ENCODE measurements at places on chromosomes 11 and 22. TPM values are rescaled to one million over a fixed set of nuclear protein-coding genes. Genes with fewer than 3 reads are reported as not detected.

GRCh38 chr11:69131121-69131566, 24.6 kb upstream of the SMIM38 start:
- H3K4me3 ChIP-seq, result no peak overlapping the region
- H3K4me1 ChIP-seq, result peaks cover 28% of the 10 kb centered on the region
- peak overlapping the region; percentile 72 for H3K27ac ChIP-seq
- H3K36me3 ChIP-seq, result no peaks in the 10 kb centered on the region
- H3K27me3 ChIP-seq, result no peaks in the 10 kb centered on the region

- peaks cover 22% of the 10 kb centered on the region for H3K4me1 ChIP-seq
- H3K27ac ChIP-seq, result peak overlapping the region; percentile 96
- H3K36me3 ChIP-seq, result no peaks in the 10 kb centered on the region
- no peaks in the 10 kb centered on the region for H3K27me3 ChIP-seq
- H3K4me3 ChIP-seq, result peak overlapping the region; percentile 98
These were observed 1.8 kb downstream of the AHNAK start for GRCh38 chr11:62544581-62545436.

DNA sequence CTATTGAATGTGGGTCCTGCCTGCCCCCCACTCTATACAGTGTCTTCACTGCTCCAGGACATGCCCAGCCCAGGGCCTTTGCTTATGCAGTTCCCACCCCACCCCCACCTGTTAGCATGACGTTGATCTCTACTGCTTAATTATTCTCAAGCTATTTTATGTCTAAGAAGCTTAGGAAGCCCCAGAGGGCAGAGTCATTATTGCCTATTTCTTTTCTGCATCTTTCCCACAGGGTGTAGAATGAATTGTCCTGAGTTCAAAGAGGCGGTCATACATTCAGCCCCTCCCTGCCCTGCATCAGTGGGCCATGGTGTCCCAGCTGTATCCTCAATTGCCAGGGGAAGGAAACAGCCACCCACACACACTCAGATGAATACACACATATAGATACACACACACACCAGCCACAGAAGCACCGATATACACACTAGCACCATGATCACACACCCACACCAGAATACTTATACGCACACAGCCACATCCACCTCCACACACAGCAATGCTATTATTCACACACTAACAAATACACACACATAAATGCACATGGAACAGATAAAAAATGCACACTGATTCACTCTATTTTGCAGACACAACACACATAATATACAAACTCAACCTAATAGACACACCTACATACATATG, 1.5 kb downstream of the PDE2A start:
- H3K4me3 ChIP-seq, result no peak overlapping the region
- no peak overlapping the region for H3K27ac ChIP-seq

DNA sequence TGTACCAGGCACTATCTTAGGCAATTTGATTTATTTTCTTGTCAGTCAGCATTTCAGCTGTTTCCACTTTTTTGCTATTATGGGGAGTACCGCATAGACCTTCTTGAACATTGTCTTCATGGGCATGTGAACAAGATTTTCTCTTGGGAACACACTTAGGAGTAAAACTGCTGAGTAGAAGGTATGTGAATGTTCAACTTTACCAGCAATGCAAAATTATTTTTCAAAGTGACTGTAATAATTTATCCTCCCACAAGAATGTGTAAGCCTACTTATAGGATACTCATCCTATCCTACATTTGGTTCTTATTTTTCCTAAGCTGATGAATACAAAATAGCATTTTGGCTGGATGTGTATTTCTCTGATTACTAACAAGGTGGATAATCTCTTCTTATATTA, 132.0 kb upstream of the NAV2 start:
- no peaks in the 10 kb centered on the region for H3K27me3 ChIP-seq
- DNase-seq, result no peak
- no peaks in the 10 kb centered on the region for H3K36me3 ChIP-seq
- no peak overlapping the region for H3K4me3 ChIP-seq

- no peaks in the 10 kb centered on the region for H3K4me1 ChIP-seq
- H3K27me3 ChIP-seq, result no peaks in the 10 kb centered on the region
- H3K27ac ChIP-seq, result no peak overlapping the region
- no peak overlapping the region for H3K4me3 ChIP-seq
- no peak for DNase-seq
These were observed 3.4 kb upstream of the LDHC start for GRCh38 chr11:18408558-18409291.

DNA sequence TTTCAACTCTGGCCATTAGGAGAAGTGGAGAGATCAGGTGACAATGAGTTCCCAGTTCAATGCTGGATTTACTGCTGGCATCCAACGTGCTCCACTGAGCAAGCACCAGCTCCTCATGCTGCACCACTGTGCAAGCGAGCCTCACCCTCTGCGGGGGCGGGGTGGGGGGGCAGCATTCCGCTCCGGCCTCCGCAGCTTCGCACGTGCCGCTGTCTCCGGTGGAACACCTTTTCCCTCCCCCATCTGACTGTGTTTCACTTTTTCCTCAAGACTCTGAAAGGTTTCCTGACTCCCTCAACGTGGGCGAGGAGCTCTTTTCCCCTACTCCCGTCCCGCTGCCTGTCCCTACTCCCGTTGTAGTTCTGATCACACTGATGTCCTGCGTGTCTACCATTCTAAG, 835 bp upstream of the RHOD start:
- no peaks in the 10 kb centered on the region for H3K36me3 ChIP-seq
- no peak for DNase-seq
- peaks cover 11% of the 10 kb centered on the region for H3K4me1 ChIP-seq
- H3K4me3 ChIP-seq, result peak overlapping the region; percentile 75

DNA sequence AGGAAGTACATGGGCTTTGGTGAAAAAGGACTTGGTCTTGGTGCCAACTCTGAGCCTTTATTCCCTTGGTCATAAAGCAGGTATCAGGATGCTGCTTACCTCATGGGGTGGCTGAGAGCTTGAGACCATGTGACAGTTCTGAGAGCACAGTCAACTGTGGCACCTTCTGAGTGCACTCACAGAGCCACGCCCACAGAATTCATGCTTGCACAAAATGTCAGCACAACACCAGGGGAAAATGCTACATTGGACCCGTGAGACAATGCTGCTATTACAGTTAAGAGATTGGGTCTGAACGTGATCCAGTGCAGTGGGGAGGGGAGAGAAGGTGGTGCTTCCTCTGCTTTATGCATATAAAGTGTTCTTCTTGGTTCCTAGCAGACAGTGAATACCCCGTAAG, 79.5 kb upstream of the SPON1 start:
- H3K4me1 ChIP-seq, result no peaks in the 10 kb centered on the region
- no peak overlapping the region for H3K4me3 ChIP-seq
- H3K27ac ChIP-seq, result no peak overlapping the region
- H3K27me3 ChIP-seq, result no peaks in the 10 kb centered on the region
- DNase-seq, result no peak

GRCh38 chr11:117663414-117663813, 133.6 kb downstream of the DSCAML1 start:
- no peak overlapping the region for H3K4me3 ChIP-seq
- no peak for DNase-seq
- H3K27me3 ChIP-seq, result no peaks in the 10 kb centered on the region
- no peaks in the 10 kb centered on the region for H3K36me3 ChIP-seq
- H3K27ac ChIP-seq, result no peak overlapping the region

- H3K36me3 ChIP-seq, result no peaks in the 10 kb centered on the region
- H3K4me1 ChIP-seq, result no peaks in the 10 kb centered on the region
- no peak overlapping the region for H3K4me3 ChIP-seq
- H3K27me3 ChIP-seq, result no peaks in the 10 kb centered on the region
These were observed 64.2 kb upstream of the KCNQ1OT1 start for GRCh38 chr11:2763984-2764383.

DNA sequence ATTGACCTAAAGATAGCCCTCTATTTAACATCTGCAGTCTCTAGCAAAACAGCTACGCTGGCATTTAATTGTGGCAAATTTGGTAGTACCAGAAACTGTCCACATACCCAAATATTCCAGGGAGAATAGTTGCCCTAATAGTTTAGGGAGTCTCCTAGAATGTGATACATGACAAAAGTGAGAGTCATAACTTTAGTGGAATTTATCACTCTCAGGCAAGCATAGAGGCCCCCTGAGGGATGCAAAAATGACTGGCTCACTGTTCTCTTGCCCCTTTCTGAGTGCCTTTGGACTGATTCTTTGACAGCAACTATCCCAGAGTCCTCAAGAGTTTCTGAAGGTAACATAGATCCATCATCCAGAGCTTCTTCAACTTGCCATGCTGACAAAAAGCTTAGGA, 2.3 kb upstream of the OR51B4 start:
- H3K27ac ChIP-seq, result no peak overlapping the region
- H3K4me3 ChIP-seq, result no peak overlapping the region
- no peaks in the 10 kb centered on the region for H3K27me3 ChIP-seq
- H3K36me3 ChIP-seq, result no peaks in the 10 kb centered on the region
- H3K4me1 ChIP-seq, result no peaks in the 10 kb centered on the region
- no peak for DNase-seq

GRCh38 chr22:50529897-50530579, at the start of gene TYMP:
Gene TYMP, minus strand, starts transcription at chr22:50530012. Its CDS starts 303 bp downstream, at chr22:50529709.
- peak within 1 kb of the TSS; percentile 78 for H3K4me3 ChIP-seq
- H3K27ac ChIP-seq, result peak within 1 kb of the TSS; percentile 80
- peaks cover 11% of the 10 kb centered on the region for H3K27me3 ChIP-seq
- H3K4me1 ChIP-seq, result peaks cover 31% of the 10 kb centered on the region
- DNase-seq, result no peak

DNA sequence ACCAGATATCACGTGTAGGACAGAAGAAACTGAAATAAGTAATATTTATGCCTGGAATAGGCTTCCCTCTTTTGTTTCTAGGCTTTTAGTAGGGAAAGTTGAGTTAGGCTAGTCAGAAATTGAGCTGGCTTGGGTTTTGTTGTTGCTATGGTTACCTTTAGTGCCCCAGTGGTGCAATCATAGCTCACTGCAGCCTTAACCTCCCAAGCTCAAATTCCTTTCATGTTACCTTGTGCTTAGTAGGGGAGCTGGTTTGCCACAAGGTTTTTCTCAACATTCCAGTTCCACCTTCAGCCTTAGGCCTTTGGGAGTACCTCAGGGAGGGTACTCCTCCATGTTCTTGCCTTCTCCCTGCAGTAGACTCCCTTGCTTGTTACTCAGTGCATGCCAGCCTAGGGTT, 69.1 kb upstream of the SUSD2 start:
- no peak overlapping the region for H3K4me3 ChIP-seq
- no peak overlapping the region for H3K27ac ChIP-seq
- peaks cover 8% of the 10 kb centered on the region for H3K36me3 ChIP-seq
- no peaks in the 10 kb centered on the region for H3K27me3 ChIP-seq
- no peak for DNase-seq

DNA sequence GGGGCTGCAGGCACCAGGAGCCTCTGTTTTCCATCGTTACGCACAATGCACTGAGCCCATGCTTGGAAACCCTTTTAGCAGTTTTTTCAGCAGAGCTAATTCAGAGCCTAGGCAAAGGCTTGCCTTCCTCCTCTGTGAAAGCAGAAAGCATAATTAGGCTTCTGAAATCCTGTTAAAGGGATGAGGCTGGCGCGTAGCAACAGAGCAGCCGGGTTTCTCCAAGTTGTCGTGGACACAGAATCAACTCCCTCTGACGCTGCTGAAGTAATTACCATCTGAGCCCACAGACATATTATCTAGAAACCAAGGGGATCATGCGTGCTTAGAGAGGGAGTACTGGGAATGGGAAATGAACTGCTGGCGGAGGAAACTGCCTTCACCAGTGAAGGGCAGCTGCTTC, 85.4 kb downstream of the MYO18B start:
- H3K27ac ChIP-seq, result no peak overlapping the region
- H3K4me1 ChIP-seq, result no peaks in the 10 kb centered on the region
- H3K27me3 ChIP-seq, result no peaks in the 10 kb centered on the region
- no peak overlapping the region for H3K4me3 ChIP-seq
- DNase-seq, result no peak
- H3K36me3 ChIP-seq, result peaks cover 23% of the 10 kb centered on the region

GRCh38 chr11:14350215-14350614, 8.8 kb downstream of the RRAS2 start:
- no peak overlapping the region for H3K4me3 ChIP-seq
- H3K27me3 ChIP-seq, result no peaks in the 10 kb centered on the region
- DNase-seq, result no peak
- no peaks in the 10 kb centered on the region for H3K36me3 ChIP-seq

- H3K4me3 ChIP-seq, result no peak overlapping the region
- H3K27me3 ChIP-seq, result no peaks in the 10 kb centered on the region
- DNase-seq, result no peak
- H3K36me3 ChIP-seq, result no peaks in the 10 kb centered on the region
- H3K27ac ChIP-seq, result no peak overlapping the region
- H3K4me1 ChIP-seq, result no peaks in the 10 kb centered on the region
These were observed 19.1 kb downstream of the ST14 start for GRCh38 chr11:130178441-130179339.

- H3K4me1 ChIP-seq, result no peaks in the 10 kb centered on the region
- no peak for DNase-seq
- no peaks in the 10 kb centered on the region for H3K27me3 ChIP-seq
- no peak overlapping the region for H3K27ac ChIP-seq
- no peak overlapping the region for H3K4me3 ChIP-seq
- peaks cover 8% of the 10 kb centered on the region for H3K36me3 ChIP-seq
These were observed 66.0 kb downstream of the PPP2R1B start for GRCh38 chr11:111700162-111700561.

DNA sequence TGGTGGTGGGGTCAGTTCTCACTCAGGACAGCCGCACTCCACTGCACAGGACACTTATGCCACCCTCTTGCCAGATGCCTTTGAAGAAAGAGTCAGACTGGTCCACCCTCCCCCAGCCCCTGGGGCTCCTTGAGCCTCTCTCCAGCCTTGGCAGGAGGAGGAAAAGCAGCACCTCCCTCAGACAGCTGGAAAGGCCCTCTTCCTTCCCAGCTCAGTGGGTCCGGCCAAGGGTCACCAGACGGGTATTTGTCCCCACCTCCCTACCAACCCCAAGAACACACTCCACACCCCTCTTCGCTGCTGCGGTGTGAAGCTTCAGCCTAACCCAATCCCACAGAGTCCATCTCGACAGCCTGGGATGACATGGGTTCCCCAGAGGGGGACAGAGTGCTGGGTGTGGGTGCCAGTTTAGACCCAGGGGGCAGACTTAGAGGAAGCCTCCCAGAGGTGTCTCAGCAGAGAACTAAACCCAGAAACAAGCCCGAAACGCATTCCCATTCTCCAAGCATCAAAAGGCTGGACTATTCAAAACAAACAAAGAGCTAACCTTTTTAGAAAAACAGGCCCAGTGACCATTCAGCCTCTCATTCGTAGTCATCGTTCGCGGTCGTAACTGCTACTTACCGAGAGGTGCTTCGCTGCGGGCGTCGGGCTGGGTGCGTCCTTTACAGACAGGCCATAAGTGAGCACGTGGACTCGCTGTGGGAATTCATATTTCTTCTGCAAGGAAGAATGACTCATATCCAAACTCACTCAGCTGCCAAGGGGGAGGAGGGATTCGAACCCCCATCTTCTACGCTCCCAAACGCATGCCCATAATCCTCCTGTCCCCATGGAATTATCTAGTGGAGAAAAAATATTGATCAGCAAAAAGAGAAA, 57.5 kb upstream of the ANO1 start:
- no peaks in the 10 kb centered on the region for H3K27me3 ChIP-seq
- no peak overlapping the region for H3K4me3 ChIP-seq
- peak; percentile 57 for DNase-seq
- peaks cover 3% of the 10 kb centered on the region for H3K4me1 ChIP-seq
- H3K36me3 ChIP-seq, result no peaks in the 10 kb centered on the region

NNMT gene
- 1,040 TPM for total RNA-seq

ART1 gene
- 5.6 TPM for total RNA-seq

ST14 gene
- 5.4 TPM for total RNA-seq

EMID1 gene
- total RNA-seq, result 0.64 TPM

FLRT1 gene
- 10.3 TPM for total RNA-seq

HTR3B gene
- not detected for total RNA-seq

SMIM35 gene
- total RNA-seq, result not detected

CRYBA4 gene
- not detected for total RNA-seq

HOATZ gene
- total RNA-seq, result not detected

CRYAB gene
- total RNA-seq, result 288 TPM
